Stimulated activated CD4-positive, alpha-beta T cell treated with anti-CD3 and anti-CD28 coated beads, Interleukin-1b, Interleukin-23, amount 100 ng/mL, for 1 hour (primary cell): ENCODE measurements at places on chromosomes 4 and X.

DNA sequence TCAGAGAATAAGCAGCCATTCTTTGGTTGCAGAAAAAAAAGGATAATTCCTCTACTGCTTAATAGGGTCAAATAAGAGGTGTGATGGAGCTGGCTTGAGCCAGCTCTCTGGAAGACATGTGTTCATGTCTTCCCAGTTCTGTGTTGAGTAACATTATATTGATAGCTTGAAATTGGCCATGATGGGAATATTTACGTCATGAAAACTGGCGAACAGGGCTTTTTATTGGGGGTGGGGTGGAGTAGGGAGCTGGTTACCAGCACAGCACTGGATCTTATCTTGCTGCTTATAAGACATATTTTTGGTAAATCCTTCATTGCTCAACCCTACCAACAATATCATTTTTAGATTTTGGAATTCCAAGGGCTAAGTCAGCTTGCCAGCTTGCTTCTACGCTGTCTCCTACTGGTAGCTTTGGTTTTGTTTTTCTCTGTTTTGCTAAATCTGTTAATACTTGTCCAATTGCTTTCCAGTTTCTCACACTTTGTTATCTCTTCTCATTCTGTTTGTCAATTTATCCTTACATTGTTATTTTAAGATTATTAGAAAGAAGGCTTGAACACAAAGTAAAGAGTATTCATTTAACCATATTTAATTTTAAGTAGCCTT is 25.3 kb upstream of the GBA3 start:
- DNase-seq, result no peak

GRCh38 chrX:41559235-41560052 is 112.3 kb downstream of the NYX start:
- DNase-seq, result no peak

DNA sequence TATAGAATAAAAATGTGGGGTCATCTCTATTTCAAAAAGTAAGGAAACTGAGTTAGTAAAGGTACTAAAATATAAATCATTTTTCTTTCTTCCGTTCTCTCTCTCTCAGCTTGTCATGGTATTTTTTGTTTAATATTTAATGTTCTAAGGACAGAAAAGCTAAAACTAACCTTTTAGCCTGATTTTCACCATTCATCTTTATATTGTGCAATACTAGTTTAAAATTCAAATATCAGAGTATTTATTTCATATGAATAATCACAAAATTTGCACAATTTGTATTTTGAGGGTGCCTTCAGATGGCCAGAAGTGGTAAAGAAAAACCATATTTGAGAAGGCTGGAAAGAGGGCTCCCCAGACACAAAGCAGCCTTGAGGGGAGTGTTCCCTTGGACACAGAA is 197.6 kb upstream of the AR start:
- no peak for DNase-seq

DNA sequence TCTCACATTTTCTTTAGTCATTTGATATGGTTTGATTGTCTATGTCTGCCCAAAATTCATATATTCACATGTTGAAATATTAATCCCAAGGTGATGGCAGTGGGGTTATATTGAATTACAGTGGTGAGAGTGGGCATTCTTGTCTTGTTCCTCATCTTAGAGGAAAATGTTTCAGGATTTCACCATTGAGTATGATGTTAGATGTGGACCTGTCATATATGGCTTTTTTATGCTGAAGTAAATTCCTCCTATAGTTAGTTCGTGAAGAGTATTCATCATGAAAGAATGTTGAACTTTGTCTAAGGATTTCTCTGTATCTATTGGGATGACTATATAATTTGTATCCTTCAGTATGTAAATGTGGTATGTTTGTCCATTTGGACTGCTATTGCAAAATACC is 512.3 kb upstream of the EPHA5 start:
- no peak for DNase-seq

- DNase-seq, result no peak
Observed at GRCh38 chr4:95714571-95714970, 125.3 kb upstream of the PDHA2 start.

DNA sequence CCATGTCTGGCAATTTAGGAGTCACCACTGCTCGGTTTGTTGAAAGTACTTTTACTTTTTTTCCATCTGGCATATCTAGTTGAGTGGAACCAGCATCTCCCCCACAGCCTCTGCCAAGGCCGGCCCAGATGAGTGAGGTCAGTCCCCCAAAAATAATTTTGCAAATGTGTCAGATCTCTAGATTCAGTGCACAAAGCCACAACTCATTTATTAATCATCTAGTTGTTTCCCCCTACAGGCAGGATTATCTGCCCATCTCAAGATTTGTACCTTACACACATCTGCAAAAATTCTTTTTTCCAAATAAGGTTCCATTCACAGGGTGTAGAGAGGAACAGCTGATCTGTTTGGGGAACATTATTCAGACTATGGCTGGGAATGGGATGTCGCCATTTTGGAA is 174.0 kb upstream of the MXRA5 start:
- no peak for DNase-seq

DNA sequence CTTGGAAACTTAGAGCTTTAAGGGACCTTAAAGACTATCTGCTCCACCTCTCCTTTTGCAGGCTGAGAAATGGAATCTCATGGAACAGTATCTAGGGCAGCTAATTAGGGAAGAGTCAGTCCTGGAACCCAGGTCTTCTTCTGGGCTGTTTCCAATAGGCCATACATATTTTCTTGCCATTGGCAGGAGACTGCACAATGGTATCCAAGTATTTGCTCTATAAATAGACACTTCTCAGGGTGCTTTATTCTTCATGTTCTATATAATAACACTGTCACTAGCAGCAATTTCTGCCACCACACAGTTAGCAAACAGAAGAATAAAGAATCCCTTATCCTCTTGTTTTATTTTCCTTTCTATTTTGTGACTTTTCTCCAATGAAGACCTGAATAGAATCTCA is 291.7 kb downstream of the C4orf33 start:
- no peak for DNase-seq

DNA sequence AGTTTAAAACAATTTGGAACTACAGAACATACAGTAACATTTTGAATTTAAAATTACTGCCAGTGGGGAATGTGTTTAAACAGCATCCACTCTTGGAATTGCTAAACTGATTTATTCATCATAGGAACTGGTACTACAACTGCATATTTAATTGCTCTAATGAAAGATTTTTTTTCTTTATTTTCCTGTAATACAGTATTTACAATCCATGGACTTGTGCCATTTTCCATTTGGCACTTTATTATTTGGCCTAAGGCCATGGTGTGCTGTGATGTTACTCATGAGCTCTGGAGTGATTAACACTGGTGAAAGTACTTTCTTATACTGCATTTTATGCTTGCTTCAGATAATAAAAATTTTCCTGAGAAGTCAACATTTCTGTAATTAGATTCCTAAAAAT is 69.7 kb upstream of the NUDT6 start:
- DNase-seq, result no peak

GRCh38 chr4:13534344-13535063 is 9.8 kb downstream of the NKX3-2 start:
- DNase-seq, result no peak

GRCh38 chr4:138086611-138087041 is 155.5 kb downstream of the SLC7A11 start:
- DNase-seq, result no peak

DNA sequence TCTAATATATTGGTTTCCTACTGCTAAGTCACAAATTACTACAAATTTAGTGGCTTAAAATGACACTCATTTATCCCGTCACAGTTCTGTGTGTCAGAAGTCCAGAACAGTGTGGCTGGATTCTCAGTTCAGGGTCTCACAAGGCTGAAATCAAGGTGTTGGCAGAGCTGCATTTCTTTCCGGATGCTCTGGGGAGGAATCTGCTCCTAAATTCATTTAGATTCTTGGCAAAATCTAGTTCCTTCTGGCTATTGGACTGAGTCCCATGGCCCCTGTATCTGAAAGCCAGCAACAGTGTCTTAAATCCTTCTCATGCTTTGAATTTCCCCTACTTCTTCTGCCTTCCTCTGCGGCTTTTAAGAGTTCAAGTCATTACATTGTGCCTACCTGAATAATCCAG is 103.1 kb upstream of the BMP3 start:
- DNase-seq, result no peak

GRCh38 chr4:122819708-122820449 is 6.8 kb upstream of the FGF2 start:
- DNase-seq, result no peak

GRCh38 chr4:151887816-151888180 is 127.0 kb upstream of the GATB start:
- DNase-seq, result no peak

GRCh38 chr4:153773236-153773690 is 13.4 kb upstream of the RNF175 start:
- DNase-seq, result no peak

GRCh38 chr4:139902321-139903320 is 237.0 kb downstream of the MGST2 start:
- no peak for DNase-seq

GRCh38 chr4:155658681-155659064 is 8.0 kb upstream of the GUCY1A1 start:
- DNase-seq, result no peak

- DNase-seq, result no peak
Observed at GRCh38 chrX:68098431-68098830, 334.9 kb downstream of the OPHN1 start.

DNA sequence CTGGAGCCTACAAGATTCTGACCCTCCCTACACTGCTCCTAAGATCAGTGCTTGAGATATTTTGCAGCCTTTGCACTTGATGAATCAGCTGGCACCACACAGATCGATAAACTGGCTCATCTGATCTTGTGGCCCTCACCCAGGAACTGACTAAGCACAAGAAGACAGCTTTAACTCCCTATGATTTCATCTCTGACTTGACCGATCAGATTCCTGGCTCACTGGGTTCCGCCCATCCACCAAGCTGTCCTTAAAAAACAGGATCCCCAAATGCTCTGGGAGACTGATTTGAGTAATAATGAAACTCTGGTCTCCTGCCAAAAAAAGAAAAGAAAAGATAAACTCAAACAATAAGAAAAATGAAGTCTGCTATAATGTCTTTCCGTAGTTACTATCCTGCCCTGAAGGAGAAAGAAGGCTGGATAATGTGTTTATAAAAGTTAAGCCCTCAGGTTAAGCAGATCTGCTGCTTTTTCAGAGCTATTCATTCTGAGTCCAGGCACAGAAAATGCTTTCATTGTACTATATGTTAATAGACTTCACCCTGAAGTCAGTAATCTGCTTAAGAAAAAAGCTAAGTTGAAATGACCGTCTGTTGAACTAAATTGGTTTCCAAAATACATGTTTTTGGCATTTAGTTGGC is 795.2 kb downstream of the TRIML1 start:
- no peak for DNase-seq

- no peak for DNase-seq
Observed at GRCh38 chrX:88244066-88244465, 503.0 kb upstream of the CPXCR1 start.

GRCh38 chr4:32427566-32427965 is 1707.4 kb downstream of the PCDH7 start:
- DNase-seq, result no peak

DNA sequence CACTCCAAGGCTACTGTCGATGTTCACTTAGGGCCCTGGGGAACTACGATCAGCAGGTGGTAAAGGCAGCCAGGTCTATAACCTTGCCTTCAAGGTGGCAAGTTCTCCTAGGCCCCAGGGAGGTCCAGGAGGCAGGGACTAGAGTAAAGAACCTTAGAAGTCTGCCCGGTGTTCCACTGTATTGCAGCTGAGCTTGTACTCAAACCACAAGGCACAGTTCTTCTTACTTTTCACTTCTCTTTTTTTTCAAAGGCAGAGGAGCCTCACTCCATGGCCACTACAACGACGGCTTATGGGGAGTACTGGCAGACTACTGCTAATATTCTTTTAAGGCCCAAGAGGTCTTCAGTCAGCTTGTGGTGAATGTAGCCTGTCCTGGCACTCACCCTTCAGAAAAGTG is 78.8 kb upstream of the GPR174 start:
- no peak for DNase-seq

GRCh38 chr4:7788193-7788592 is 151.5 kb downstream of the AFAP1 start:
- no peak for DNase-seq

- DNase-seq, result no peak
Observed at GRCh38 chr4:85142451-85142850, 176.0 kb upstream of the WDFY3 start.

GRCh38 chrX:37871626-37872302 is 24.4 kb upstream of the DYNLT3 start:
- DNase-seq, result no peak

DNA sequence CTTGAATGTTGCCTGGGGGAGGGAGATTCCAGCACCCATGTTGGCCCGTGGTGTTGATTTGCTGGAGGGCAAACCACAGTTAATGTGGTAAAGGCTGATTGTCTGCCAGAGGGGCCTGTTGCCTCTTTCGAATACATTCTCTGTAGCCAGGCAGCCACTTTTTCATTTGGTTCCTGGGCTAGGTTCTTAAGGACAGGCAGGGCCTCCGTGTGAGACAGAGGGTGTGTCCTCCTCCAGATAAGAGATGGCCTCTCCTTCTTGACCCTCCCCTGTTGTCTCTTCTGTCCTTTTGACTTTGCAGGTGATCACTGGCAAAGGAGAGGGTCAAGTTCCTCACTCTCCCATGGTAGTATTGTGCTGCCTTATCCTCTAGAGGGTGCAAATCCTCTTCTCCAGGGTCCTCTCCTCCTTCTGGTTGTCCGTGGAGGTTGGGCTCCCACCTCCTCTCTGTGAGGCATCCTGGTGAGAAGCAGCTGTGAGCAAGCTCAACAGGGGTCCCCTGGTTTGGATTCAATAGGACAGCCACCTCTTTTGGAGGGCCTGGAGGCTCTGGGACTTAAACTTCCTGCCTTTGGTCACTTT is 44.9 kb downstream of the ZNF182 start:
- no peak for DNase-seq

- no peak for DNase-seq
Observed at GRCh38 chrX:119015407-119016237, 41.2 kb downstream of the LONRF3 start.

GRCh38 chrX:106037835-106038473 is 573 bp downstream of the SERPINA7 start:
- DNase-seq, result no peak

- DNase-seq, result no peak
Observed at GRCh38 chr4:119897260-119897659, 169.4 kb downstream of the MAD2L1 start.

DNA sequence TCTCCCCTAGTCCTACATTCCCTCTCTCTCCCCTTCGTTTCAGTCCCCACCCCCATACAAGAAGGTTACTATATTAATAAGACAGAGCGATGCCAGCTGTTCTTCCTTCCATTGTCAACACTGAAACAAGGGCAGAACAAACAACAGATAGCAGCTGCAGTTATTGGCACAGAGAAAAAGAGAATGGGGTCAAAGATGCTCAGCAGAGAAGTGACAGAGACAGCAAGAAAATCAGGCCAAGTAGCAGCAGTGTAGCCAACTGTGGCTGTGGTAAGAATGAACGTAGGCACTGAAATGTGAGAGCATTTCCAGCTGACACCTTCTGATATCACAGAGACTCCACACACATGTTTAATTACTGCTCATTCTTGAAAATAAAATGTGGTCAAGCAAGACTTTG is 641.8 kb downstream of the FSTL5 start:
- no peak for DNase-seq

GRCh38 chrX:12978205-12979025 is 3.5 kb downstream of the TMSB4X start:
- DNase-seq, result no peak
